Parietal lobe (tissue), 2 donors: ENCODE measurements at places on chromosomes 12 and 14. TPM values are rescaled to one million over a fixed set of nuclear protein-coding genes. Genes with fewer than 3 reads are reported as not detected.

The HOXC12 gene
- not detected for total RNA-seq

The RASSF9 gene
- total RNA-seq = 0.94 TPM

The LIMA1 gene
- 32.2 TPM for total RNA-seq

The KCNK10 gene
- 18.2 TPM for total RNA-seq

The SDR9C7 gene
- 0.31 TPM for total RNA-seq

The FBXO21 gene
- total RNA-seq = 149 TPM

The ANO2 gene
- total RNA-seq = 4.4 TPM

The KLHL33 gene
- total RNA-seq = under 0.01 TPM

The PTPRB gene
- total RNA-seq = 13.8 TPM

The COX8C gene
- not detected for total RNA-seq

The FKBP3 gene
- 81.4 TPM for total RNA-seq

The DACT1 gene
- total RNA-seq = 269 TPM

The PTGER2 gene
- not detected for total RNA-seq

The TMPRSS12 gene
- not detected for total RNA-seq

The SPX gene
- total RNA-seq = 0.31 TPM

The CRIP2 gene
- total RNA-seq = 104 TPM

The RIMKLB gene
- 240 TPM for total RNA-seq

The PKP2 gene
- total RNA-seq = 6.3 TPM

The EGLN3 gene
- 8.5 TPM for total RNA-seq

The WASHC4 gene
- 131 TPM for total RNA-seq

The ARHGEF25 gene
- 40.7 TPM for total RNA-seq

The TC2N gene
- 5.6 TPM for total RNA-seq

The KRT3 gene
- total RNA-seq = not detected

The UNC79 gene
- 94.2 TPM for total RNA-seq

The SERPINA12 gene
- not detected for total RNA-seq
